Body of pancreas (tissue), 4 donors: ENCODE measurements at places on chromosomes 4 and X.
A peak's percentile ranks its signal among the peaks of the same experiment; 100 is the strongest.

- DNase-seq, result no peak
These were observed 408.0 kb upstream of the SPOCK3 start for GRCh38 chr4:167642250-167642649.

DNA sequence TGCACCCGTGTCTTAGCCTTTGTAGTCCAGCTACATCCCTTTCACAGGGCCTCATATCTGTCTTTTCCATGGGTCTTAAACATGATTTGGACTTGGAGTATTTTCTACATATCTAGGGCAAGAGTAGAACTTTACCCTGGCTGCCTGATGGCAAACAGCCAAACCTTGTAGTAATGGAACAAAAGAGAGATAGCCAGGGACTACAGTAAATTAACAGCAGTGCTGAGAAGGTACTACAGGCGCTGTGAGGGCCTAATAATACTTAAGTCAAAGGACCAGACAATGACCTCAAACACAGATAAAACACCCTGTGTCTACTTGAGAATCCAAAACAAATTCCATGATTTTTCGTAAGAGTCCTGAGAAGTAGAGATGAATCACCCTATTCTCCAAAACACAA is 111.0 kb upstream of the WDR17 start:
- peak; percentile 64 for DNase-seq

DNA sequence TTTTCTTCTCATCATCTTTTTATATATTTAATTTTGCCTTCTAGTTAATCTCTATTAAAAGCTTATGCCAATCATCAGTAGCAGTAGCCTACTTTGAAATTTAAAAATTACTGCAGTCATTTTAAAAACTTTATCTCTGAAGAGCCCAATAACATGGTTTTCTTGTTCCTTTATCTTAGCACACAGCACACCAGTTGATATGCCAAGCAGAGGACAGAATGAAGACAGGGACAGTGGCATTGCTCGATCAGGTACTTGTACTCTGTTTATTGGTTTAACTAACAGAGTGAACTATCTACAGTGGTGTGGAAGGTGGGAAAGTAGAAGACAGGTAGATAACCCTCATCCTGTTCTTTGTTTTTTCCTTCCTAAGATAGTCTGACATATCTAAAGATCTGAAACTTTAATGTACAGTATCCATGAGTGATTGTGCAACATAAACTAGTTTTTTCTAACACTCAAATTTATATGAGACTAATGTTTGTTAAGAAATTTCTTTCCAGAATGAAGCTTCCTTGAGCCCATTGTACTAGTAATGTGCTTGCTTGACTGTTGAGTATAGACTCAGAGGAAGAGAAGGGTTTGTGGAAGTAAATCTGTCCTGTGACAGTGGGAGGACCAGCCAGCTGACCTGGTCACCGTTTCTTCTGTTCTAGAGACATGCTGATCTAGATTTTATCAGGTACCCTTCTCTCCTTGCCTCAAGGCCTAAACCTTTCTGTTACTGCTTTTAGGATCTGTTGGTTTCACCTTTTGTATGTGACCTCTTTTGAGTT is 66.6 kb downstream of the FNIP2 start:
- DNase-seq, result no peak

- DNase-seq, result no peak
These were observed 59.0 kb downstream of the NFKB1 start for GRCh38 chr4:102560115-102560514.

DNA sequence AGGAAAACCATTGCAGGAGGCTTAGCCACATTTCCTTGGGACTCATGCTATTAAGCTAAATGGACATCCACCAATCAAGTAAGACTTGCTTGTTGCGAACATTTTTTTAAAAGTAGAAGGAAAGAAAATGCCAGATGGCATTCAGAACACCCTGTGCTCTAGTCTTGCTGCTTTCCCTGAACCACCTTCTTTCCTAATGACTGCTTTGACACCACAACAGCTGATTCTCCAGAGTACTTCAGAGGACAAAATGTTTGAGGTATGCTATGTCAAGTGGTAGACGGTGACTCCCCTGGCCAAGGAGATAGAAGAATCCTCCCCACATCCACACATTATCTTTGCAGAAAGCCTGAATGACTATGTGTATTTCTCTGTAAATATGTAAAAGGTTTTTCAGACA is 65.4 kb downstream of the ANK2 start:
- no peak for DNase-seq

DNA sequence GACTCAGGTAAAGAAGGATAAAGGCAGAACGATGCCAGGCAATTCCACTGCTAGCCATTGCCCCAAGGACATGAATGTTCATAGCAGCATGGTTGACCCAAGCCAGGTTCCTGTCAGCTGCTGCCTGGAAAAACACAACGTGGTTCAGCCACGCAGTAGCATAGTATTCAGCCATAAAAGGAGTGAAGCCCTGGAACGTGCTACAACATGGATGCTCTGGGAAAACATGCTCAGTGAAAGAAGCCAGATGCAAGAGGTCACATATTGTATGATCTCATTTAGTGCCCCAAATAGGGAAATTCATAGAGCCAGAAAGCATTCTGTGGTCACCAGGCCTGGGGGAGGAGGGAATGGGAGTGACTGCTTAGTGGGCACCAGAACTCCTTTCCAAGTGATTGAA is 129.8 kb downstream of the GPR143 start:
- DNase-seq, result no peak

GRCh38 chr4:186537843-186538521 is 17.4 kb downstream of the MTNR1A start:
- no peak for DNase-seq

- no peak for DNase-seq
These were observed 636 bp downstream of the BCOR start for GRCh38 chrX:40097141-40097503.

- no peak for DNase-seq
These were observed 85.5 kb downstream of the HPRT1 start for GRCh38 chrX:134545510-134545909.

GRCh38 chr4:76997077-76997476 is 47.5 kb downstream of the SEPTIN11 start:
- no peak for DNase-seq

DNA sequence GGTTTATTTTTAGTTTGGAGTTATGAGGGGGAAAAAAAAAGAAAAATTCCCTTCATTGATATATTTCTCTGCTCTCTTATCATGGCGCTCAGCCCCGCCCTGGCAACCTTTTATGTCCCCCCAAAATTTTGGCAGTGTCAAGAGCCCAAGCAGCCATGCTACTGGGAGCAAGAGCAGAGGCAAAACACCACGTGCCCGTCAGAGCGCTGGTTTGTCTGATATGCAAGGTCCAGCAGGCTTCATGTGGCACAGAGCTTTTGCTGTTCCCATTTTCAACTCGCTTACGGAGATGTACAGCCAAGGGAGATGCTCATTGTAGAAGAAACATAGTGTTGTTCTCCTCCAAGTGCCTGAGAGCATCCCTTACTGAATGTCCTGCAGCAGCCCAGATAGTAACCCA is 27.3 kb downstream of the SLITRK2 start:
- no peak for DNase-seq

GRCh38 chrX:79096145-79096556 is 48.3 kb upstream of the GPR174 start:
- no peak for DNase-seq

- DNase-seq, result peak; percentile 44
These were observed 9.6 kb downstream of the HAUS7 start for GRCh38 chrX:153460826-153461225.

DNA sequence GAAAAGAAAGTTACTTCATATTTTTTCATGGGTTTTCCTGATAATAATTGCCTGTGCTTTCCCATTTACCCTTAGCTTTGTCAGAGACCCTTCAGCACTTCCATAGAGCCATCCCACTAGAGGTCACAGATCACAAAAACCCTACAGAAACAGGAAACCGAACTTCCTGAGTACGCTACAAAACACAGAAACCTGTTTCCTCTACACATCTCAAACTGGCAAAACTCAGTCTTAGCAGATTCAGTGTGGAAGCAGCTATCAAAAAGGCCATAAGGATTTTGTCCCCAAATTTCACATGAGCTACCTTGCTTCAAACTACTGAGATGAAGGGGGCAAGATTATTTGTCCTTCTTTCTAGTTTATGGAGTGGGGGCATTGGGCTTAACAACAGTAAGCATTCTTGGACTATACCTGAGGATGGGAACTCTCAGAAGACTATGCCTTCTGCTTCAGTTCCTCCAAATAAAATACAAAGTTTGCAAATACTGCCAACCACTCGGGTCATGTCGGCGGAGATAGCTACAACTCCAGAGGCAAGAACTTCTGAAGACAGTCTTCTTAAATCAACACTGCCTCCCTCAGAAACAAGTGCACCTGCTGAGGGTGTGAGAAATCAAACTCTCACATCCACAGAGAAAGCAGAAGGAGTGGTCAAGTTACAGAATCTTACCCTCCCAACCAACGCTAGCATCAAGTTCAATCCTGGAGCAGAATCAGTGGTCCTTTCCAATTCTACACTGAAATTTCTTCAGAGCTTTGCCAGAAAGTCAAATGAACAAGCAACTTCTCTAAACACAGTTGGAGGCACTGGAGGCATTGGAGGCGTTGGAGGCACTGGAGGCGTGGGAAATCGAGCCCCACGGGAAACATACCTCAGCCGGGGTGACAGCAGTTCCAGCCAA is at the start of gene MMRN1:
Gene MMRN1, plus strand, starts transcription at position 206 of the 902 bp plus-strand sequence. Its CDS starts 118 bp downstream, at position 324.
- DNase-seq, result no peak

DNA sequence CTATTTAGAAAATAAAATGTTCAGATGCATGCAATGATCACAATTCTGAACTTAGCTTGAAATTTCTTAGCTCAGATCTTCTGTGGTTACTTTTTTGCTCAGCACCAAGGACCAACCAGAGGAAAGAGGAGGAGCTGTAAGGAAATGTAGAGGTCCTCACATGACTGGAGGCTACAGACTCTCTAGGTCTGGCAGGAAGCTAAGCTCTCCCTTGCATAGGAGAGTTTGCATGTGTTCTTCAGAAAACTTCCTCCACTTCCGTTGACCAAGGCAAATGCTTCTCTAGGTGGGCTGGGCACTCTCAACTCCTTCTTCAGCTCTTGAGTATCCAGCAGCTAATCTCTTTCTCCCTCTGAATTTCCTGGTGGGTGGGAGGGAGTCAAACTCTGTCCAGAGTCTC is 119.6 kb downstream of the BTC start:
- DNase-seq, result no peak

- DNase-seq, result no peak
These were observed 28.7 kb downstream of the MID1 start for GRCh38 chrX:10591363-10592335.

- no peak for DNase-seq
These were observed 708 bp downstream of the INTS12 start for GRCh38 chr4:105707782-105708180.

GRCh38 chr4:169996379-169997240 is 29.6 kb downstream of the MFAP3L start:
- no peak for DNase-seq

DNA sequence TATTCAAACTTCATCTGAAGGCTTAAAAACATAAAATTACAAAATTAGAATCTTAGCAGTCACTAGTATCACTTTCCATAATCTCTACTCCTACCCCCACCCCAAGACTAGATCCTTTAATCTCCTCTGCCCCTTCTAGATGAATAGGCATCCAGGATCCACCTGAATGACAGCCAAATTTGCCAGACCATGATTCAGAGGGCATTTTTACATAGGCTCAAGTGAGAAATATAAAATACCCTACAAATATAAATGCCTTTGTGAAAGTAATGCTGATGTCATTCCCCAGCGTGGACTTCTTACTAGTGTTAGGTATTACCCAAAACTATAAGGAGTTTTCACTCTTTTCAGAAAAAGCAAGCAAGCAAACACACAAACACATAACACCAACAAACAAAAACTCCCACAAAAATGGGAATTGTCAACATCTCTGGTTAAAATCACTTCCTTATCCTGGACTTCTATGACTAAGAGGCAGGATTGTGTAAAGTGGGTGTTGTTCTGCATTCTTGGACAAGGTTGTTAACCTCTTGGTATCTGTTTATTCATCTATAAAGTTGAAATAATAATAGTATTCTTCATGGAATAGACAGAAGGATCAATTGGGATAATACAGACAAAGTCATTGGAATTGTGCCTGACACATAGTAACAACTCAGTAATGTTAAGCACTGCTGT is 51.3 kb upstream of the TMPRSS11F start:
- DNase-seq, result no peak

DNA sequence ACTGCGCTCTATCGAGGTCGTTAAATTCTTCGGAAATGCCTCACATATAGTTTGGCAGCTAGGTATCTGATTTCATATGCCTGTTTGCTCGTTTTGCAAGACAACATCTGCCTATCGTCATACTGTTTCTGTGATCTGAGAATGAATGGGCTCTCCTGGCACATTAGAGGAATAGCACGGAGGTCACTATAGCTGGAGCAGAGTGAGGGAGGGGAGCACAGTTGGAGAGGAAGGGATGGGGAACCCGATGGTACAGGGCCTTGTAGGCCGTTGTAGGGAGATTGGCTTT is 552 bp downstream of the IKBKG start:
- no peak for DNase-seq

DNA sequence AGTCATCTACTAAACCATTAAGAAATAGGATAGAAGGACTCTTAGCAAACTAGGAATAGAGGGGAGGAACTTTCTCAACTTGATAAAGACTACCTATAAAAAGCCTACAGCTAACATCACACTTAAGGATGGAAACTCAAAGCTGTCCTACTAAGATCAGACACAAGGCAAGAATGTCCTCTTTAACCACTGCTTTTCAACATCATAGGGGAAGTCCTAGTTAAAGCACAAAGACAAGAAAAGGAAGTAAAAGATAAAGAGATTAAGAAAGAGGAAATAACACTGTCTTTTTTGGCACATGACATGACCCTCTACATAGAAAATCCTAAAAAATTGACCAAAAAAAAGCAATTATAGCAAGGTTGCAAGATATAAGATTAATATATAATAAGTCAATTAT is 136.6 kb downstream of the FBXW7 start:
- no peak for DNase-seq

- DNase-seq, result no peak
These were observed 62.5 kb downstream of the WFS1 start for GRCh38 chr4:6332042-6332668.

DNA sequence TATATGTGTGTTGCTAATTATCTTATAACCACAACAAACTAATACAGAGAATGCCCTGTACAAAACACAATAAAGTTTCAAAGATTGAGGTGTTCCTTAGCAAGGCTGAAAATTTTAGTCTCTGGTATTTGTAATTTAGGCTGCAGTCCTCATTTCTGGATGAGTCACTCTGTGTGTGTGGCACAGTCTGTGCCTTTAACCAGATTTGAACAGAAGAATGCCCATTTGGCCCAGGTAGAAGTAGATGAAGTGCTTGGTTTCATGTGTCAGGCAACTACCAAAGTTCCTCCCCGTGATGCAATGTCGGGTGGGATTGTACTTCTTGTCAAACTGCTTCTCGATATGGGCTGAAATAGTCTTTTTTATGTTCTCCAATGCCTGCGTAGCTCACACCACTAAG is 91.6 kb upstream of the H2AZ1 start:
- no peak for DNase-seq

DNA sequence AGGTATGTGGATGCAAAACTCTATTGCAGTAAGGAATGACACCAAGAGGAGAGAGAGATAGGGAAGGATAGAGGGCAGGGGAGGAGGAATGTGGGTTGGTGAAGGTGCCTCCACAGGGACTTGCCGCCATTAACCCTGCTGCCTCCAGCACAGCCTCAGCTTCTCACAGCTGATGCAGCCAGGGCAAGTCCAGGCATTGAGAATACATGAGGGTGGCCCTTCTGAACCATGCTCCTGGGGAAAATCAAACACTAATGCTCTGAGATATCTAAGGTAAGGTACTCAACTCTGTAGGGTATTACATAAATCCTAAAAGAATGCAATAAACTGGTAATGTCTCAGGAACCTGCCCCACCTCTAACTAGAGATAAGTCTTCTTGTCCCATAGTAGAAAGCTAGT is 28.7 kb downstream of the UGT2B7 start:
- DNase-seq, result no peak

- DNase-seq, result peak; percentile 33
These were observed 177.8 kb upstream of the ATP6AP2 start for GRCh38 chrX:40402831-40403533.
